ENCODE measurements at places on chromosomes 7 and 10. TPM values are rescaled to one million over a fixed set of nuclear protein-coding genes. Genes with fewer than 3 reads are reported as not detected.

The TCF7L2 gene
- total RNA-seq: 8.8 TPM

The NOC3L gene
- 20.8 TPM for total RNA-seq

GRCh38 chr7:139541600-139542307 is 18.3 kb downstream of the CLEC2L start:
- no peak for DNase-seq

DNA sequence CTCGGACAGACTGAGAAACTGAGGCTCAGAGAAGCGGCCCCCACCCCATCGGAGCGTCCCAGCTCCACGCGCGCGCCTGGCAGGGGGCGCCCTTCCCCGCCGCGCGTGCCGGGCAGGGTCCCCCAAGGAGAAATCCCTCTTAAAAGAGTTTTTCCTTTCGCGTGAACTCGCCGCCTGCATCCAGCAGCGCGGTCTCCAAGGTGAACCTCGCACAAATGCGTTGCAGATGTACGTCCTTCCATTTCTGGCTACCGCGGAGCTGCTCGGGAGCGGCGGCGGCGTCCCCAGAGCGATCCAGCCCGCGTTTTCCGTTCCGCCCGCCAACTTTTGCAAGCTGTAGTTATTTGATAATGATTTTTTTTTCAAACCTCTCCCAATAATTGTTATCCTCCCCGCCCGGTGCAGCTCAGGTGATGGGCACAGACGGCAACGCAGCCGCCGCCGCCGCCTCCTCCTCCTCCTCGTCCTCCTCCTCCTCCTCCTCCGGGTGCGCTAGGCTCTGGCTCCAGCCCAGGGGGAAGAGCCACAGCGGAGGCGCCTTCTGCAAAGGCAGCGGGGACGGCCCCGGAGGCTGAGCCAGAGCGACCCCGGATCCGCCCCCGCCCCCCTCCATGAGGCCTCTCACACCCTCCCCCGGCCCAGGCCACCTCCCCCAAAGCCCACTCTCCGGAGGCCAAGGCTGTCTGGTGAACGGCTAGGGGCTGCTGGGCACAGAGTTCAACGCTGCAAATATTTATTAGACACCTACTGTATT is 74.0 kb upstream of the CUX1 start:
- DNase-seq: peak; percentile 59

- no peak for DNase-seq
Measured at GRCh38 chr7:17401791-17402627, 103.6 kb downstream of the AHR start.

DNA sequence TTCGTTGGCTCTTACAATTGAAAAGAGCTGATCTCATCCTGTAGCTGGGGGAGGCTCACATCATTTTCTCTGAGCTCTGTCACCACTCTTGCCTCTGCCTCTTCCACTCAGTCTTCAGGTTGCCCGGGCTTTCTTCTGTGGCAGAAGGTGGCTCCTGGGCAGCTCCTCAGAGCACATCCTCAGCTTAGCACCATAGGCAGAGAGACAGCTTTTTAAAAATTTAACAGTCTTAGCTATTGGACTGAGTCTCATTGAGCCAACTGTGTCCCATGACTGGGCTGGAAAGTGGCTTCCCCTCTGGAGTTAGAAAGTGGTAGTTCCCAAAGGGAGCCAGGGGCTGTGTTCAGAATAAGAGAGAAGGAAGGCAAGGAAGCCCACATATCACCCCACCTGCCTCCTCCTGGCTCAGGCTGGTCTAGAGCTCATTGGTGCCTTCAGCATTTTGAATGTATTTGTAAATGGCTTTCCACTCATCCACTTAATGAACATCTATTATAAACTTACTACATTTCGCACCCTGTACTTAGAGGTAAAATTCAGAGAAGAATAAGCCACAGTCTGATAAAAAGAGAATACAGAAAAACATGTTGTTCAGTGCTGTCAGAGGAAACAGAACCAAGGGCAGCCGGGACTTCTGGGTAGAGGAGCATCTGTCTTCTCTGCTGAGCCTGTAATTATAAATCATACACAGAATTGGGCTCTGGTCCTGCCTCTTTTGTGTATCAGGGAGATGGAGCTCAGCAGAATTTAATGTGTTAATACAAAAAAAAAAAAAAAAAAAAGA is 119.3 kb downstream of the WDFY4 start:
- no peak for DNase-seq

- DNase-seq: no peak
Measured at GRCh38 chr7:116899308-116899707, 36.9 kb downstream of the CAPZA2 start.
